Tongue (tissue), 3 donors: ENCODE measurements at places on chromosomes 6 and 20. TPM values are rescaled to one million over a fixed set of nuclear protein-coding genes. Genes with fewer than 3 reads are reported as not detected.

The ALDH5A1 gene
- total RNA-seq: 15.9 TPM

The BMP7 gene
- 16.0 TPM for total RNA-seq

The RNF8 gene
- total RNA-seq: 20.7 TPM

The RAB44 gene
- 0.62 TPM for total RNA-seq

The PI16 gene
- total RNA-seq: 25.3 TPM

The SIRPD gene
- total RNA-seq: not detected
